ENCODE measurements at places on chromosomes 11 and 22. TPM values are rescaled to one million over a fixed set of nuclear protein-coding genes. Genes with fewer than 3 reads are reported as not detected.

Gene C22orf42
- total RNA-seq = not detected

Gene PRSS23
- total RNA-seq = 1.1 TPM

Gene SLC29A2
- 16.0 TPM for total RNA-seq

Gene OR8G1
- total RNA-seq = not detected

Gene OR10D3
- total RNA-seq = not detected

Gene EMID1
- total RNA-seq = not detected

Gene C11orf21
- 68.0 TPM for total RNA-seq

All from activated naive CD4-positive, alpha-beta T cell treated with anti-CD3 and anti-CD28 coated beads, Interleukin-2, amount 10 ng/mL, durations not matched to agents 5 hours and 36 hours (primary cell).